IMR-90 (cell line): ENCODE measurements at places on chromosomes 16 and 17.

DNA sequence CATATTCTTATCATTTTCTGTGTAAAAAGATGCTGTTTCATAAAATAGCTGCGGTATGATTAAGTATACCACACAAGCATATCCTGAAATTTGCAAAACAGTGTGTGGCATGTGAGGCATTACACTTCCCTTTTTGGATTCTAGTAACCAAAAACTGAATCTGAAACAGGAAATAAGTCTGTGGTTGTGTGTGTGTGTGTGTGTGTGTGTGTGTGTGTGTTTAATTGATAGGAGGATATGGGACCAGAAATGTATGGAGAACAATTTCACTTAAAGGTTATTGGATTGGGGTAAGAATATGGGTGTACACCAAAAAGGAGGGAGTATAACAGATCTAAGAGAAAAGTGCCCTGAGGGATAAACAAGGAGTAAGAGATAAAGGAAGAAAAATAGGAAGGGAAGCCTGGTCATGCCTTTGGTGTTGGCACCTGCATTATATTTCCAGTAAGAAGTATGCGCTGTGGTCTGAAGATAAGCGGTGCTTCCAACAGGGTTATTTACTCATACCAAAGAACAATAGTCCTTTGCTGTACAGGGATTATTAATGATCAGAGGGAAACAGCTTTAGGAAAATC, 4.0 kb downstream of the LYRM1 start:
- DNase-seq, result peak; percentile 60

DNA sequence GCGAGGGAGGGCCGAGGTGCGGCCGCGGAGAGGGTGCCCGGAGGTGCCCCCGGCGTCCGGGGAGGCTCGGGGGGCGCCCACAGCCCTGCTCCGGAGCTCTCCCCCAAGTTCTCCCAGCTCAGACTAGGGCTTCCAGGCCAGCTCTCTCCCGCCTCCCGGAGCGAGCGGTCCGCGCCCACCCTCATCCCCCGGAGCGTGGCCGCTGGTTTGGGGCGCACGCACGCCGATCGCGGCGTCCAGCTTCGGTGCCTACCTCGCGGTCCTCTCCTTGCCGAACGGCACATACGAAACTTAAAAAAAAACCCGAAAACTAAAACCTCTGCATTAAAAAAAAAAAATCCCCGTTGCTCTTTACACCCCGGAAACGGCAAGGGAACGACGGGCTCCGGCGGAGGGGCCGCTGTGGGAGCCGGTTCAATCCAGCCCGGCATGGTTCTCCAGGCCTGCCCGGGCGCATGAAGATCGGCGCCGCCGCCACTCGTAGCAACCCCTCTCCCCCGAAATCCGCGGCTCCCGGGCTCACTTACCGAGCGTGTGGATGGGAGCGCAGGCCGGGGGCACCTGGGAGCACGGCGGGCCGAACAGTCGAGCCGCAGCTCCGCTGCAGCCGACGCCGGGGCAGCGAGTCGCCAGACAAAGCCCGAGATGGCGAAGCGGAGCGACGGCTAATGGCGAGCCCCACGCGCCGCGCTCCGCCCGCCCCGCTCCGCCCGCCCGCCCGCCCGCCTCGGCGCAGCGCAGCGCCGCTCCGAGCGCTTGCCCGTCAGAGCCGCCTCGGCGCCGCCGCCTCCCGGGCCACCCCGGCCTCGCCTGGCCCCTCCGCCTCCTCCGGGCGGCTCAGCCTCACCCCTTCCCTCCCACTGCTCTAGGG, 973 bp upstream of the UBTF start:
- DNase-seq, result peak; percentile 44

- no peak for DNase-seq
Measured at GRCh38 chr16:71242036-71242435, 11.5 kb upstream of the HYDIN start.

- DNase-seq, result no peak
Measured at GRCh38 chr16:4344983-4345835, 5.9 kb downstream of the PAM16 start.

- DNase-seq, result peak; percentile 31
Measured at GRCh38 chr17:81578038-81578441, 25.9 kb upstream of the FAAP100 start.

GRCh38 chr17:10091046-10091445, 107.4 kb downstream of the GAS7 start:
- no peak for DNase-seq

DNA sequence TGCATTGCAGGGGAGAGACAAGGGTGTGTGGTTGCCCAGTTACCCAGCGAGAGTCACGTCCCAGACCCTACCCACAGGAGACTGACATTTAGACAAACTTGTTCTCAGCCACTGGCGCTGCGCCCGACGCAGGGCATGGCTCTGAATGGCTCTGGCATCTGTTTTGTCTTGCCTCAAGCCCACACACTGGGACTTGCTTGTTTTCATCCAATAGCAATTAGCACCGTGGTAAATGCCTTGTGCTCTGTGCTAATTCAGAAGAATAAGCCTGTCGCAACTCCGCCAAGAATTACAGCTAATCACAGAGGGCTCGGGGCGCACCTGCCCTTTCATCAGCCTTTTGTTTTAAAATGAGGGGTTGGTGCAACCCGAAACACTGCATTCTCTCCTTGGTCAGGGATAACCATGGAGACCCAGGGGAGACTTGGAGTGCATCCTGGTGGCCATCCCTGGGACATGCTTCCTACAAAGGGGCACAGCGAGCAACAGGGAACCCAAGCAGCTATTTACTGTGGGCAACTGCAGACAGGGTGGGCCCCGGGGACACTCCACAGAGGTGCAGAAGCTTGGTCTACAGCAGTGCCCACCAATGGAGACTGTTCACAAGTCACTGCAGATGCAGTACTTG, 220.6 kb upstream of the ZFHX3 start:
- DNase-seq, result peak; percentile 16

DNA sequence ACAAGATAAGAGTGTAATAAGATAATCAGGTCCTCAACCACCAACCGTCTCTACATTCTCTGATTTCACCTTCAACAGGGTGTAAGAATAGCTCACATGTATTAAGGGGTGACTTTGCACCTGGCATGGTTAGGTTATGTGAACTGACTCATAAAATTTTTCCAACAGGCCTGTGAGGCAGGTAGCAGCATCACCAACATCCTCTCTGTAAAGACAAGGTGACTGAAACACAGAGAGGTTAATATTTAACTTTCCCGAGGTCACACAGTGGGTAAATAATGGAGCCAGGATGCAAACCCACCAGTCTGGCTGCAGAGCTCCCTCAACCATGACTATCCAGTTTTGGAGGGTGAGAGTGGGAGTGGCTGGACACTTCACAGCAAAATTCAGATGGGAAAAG, 317.2 kb downstream of the C16orf95 start:
- no peak for DNase-seq

GRCh38 chr16:25264597-25264996, 7.0 kb upstream of the ZKSCAN2 start:
- DNase-seq, result no peak

- DNase-seq, result no peak
Measured at GRCh38 chr16:56852401-56852730, 12.6 kb upstream of the SLC12A3 start.

- DNase-seq, result peak; percentile 83
Measured at GRCh38 chr17:78708510-78708973, 73.5 kb downstream of the CYTH1 start.

DNA sequence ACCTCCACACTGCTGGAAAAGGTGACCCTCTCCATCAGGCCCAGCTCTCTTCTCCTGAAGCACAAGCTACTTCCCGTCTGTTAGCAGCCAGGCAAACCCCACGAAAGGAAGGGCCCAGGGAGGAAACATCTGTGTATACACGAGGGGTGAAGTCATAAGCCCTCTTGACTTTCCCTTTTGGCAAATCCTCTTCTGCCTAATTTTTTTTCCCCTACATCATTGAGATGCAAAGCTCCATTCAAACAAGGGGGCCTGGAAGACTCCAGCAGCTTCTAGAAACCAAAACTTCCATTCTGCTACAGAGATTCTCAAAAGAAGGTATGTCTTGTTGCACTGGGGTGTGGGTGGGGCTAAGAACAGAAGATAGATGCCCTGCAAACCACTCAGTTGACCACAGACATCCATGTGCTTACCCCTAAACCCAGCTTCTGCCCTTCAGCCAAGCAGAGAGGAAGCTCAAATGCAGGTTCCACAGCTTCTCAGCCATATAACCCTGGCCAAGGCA, 145.6 kb upstream of the RCVRN start:
- peak; percentile 88 for DNase-seq

DNA sequence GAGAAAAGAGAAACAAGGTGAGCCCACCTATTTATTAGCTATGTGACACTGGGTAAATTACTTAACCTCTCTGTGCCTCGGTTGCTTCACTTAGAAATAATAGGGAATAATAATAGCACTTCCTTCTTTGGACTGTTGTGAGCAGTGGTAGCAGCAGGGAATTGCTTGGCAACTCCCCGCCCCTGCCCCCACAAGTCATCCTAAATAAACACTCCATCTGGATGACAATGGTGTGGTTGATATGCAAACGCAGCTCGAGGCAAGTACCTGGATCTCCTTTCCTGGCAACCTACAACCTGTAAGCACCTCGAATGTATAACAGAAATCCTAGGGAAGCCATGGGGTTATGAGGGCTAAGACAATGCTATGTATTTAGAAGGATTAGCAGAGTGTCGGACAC, 9.1 kb downstream of the TEKT3 start:
- DNase-seq, result no peak

GRCh38 chr16:24482681-24483202, 56.6 kb upstream of the RBBP6 start:
- DNase-seq, result no peak

DNA sequence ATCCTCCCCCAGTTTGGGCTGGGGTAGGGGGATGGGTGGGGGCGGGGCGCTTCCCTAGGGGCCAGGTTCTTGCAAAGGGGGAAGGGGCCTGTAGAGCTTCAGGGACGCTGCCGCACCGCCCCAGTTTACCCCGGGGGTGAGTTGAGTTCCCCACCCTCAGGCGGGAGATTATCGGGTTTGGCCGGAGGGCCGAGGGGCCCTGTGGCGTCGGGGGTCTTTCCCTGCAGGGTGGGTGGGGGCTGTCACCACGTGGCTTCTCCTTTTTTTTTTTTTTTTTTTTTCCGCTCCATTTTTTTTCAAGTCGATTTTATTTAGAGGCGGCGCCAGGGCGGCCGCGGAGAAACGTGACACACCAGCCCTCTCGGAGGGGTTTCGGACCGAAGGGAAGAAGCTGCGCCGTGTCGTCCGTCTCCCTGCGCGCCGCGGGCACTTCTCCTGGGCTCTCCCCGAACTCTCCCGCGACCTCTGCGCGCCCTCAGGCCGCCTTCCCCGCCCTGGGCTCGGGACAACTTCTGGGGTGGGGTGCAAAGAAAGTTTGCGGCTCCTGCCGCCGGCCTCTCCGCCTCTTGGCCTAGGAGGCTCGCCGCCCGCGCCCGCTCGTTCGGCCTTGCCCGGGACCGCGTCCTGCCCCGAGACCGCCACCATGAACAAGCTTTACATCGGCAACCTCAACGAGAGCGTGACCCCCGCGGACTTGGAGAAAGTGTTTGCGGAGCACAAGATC, at the start of gene IGF2BP1:
Gene IGF2BP1 (plus strand): TSS at position 283 of the 724 bp plus-strand sequence. CDS start 361 bp downstream, at position 644.
- DNase-seq, result peak; percentile 78

DNA sequence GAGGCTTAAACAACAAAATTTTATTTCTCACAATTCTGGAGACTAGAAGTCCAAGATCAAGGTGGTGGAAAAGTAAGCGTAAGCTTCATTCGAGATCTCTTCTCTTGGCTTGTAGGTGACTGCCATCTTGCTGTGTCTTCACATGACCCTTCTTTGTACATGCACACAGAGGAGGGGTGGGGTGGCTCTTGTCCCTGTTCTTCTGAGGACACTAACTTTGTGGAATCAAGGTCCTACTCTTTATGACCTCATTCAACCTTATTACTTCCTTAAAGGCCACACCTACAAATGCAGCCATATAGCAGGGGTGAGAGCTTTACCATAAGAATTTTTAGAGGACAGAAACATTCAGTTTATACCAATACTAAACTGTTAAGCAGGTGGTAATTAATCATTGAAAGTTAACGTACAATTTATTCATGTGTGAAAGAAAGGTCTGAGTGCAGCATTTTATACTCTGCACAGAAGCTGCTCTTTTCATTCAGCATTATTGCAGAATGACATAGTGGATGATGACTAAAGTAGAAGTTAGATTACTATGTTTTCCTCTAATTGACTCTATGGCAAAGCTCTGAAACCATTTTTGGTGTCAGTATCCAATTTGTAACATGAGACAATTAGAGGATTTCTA, 139.9 kb upstream of the HLF start:
- no peak for DNase-seq

DNA sequence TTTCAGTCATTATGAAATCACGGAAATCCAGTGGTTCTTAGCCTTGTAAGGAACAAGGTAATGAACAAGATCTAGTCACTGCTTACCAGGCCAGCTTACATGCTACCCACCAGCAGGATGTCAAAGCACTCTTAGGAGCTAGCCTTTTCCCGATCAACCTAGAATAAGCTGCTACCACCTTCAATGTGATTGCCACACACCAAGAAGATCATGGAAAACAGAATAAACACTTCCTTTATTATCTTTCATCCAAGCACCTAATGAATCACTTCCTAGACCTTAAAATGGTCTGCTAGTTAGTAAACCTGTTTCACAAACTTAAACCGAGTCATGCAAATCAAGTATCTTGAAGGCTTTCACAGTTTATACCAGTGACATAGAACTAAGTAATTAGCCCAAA, 5.0 kb downstream of the BBS2 start:
- DNase-seq, result peak; percentile 3

- DNase-seq, result no peak
Measured at GRCh38 chr17:41988418-41988817, 21.8 kb downstream of the CNP start.

DNA sequence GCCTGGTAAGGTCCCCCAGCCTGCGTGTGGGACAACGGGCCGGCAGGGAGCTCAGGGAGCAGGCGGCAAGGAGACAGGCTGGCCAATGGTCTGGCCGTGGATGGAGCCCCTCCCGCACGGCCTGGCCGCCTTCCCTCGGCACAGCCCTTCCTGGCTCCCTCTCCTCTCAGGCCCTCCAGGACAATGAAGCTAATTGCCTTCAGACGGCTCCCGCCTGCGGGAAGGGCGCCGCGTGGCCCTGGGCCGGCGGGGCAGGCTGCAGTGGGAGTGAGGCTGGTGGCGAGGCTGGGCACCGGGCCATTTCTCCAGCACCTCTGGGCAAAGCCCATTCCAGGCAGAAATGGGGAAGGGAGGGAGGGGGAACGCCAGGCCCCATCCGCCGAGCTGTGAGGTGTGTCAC, 50.9 kb downstream of the ENGASE start:
- no peak for DNase-seq

- DNase-seq, result no peak
Measured at GRCh38 chr16:9836118-9836736, 346.0 kb downstream of the GRIN2A start.

- no peak for DNase-seq
Measured at GRCh38 chr17:29885031-29885640, 44.9 kb downstream of the SSH2 start.

- peak; percentile 20 for DNase-seq
Measured at GRCh38 chr17:74840989-74841666, 18.6 kb downstream of the GRIN2C start.

DNA sequence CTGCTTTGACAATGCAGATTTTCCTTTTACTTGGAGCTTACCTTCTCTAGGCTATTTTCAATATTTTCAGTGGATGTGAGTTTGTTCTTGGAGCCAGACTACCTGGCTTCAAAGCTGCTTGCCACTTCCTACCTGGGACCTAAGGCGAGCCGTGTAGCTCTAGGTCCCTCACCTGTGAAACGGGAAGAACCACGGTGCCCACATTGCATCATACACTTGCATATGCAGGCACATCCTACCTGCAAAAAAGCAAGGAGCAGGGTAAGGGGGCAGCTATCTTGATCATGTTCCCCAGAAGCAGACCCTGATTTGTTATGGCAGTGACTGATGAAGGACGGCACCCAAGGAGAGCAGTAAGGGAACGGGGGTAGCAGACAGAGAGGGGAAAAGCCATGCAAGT, 27.0 kb upstream of the MPRIP start:
- DNase-seq, result no peak

GRCh38 chr17:73420897-73421296, 109.1 kb upstream of the CDC42EP4 start:
- peak; percentile 9 for DNase-seq
